ENCODE measurements at places on chromosomes 1 and 21.

DNA sequence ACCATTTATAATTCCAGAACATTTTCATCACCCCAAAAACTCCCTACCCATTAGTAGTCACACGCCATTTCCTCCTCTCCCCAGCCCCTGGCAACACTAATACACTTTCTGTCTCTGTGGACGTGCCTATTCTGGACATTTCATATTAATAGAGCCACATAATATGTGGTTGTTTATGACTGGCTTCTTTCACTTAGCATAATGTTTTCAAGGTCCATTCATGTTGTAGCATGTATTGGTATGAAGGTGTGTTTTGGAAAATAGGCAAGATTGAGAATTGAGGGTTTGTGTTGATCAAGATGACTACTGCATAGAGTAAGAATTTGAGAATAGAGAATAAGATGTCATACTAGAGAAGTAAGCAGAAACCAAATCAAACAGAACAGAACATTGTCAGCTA, 67.5 kb downstream of the ZFYVE9 start:
- DNase-seq, result no peak

DNA sequence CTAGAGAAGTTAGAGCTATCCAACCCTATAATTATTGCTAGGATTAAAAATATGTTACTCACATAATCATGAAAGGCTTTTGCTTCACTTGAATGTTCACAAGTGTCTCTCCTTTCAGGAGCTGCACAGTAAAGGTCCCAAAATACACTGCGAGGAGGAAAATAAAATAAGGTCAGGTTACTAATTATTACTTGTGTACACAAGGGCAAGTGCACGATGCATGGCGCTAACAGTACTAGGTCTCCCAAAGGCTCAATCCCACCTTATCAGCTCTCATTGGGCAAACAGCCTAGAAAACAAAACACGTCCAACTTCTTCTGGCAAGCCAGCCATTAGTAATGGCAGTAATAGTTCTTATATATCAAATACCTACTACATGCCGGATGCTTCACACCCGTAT, 4.4 kb downstream of the SSBP3 start:
- DNase-seq, result no peak

DNA sequence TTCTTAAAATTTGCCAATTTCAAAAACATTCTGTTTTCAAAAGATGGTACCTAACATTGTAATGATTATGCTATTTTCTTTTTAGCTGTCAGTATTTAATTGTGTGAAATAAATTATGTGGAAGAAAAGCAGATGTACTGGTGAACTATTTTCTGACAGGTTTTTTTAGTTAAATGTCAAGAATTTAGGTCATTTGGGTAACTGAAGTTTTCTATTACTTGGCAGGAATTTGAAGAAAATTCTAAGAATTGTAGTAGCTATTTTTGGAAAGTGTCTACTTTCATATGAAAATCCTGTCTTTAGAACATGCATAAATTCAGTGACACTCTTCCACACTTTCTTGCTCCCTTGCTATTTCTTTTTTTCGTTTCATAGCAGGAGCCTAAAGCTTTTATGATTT, 28.5 kb upstream of the PTPRC start:
- no peak for DNase-seq

DNA sequence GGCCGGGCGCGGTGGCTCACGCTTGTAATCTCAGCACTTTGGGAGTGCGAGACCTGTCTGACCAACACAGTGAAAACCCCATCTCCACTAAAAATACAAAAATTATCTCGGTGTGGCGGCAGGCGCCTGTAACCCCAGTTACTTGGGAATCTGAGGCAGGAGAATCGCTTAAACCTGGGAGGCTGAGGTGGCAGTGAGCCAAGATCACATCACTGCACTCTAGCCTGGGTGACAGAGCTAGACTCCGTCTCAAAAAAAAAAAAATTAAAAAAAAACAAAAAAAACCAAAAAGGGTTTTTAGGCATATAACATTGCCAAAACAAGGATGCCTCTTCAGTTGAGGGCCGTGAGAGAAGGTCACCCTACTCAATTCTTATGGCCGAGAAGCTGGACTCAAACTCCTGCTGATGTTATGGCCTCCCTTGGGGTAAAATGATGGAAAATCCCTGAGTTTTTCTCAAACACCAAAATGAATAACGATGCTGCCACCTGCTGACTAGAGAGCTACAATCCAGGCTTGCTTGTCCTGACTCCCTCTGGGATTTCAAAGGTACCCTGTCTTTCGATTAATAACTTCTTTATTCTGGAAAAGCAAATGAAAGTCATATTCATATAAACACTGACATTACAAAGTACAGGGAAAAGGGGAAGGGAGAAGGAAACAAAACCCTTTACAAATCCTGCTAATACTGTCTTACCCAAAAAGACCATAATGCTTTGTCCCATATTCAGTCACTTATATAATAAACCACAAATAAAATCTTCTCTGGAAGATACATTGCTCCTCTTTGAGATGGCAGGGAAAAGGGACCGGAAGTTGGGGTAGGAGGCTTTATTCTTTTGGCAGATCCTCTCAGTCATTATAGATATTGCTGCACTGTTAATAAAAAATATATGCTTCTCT, 10.7 kb downstream of the RAB42 start:
- no peak for DNase-seq

DNA sequence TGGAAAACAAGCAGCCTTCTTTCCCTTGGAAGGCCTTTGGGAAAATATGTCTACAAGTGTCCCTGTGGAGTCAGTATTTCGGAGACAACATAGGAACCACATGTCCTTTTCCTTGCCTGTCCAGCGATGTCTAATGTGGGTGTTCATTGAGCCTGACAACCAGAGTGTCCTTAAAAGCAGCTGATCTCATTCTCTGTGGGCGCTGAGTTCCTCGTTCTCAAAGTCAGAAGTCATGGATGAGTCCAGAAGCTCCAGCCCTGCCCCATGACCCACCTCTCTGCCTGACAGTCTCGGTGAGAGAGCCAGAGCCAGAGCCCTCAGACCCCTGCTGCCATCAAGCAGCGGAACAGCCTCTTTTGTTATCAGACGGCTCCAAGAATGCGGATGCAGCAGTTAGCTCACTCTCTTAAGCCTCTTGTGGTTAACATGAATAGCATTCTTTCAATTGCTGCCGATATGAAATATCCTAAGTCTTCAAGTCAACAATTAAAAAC, 329.2 kb downstream of the TGFB2 start:
- no peak for DNase-seq

DNA sequence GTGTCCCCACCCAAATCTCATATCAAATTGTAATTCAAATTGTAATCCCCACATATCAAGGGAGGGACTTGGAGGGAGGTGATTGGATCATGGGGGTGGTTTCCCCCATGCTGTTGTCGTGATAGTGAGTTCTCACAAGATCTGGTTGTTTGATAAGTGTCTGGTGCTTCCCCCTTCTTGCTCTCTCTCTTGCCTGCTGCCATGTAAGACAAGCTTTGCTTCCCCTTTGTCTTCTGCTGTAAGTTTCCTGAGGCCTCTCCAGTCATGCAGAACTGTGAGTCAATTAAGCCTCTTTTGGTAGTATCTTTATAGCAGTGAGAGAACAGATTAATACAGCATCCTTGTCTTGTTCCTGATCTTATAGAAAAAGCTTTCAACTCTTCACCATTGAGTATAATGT, 6.5 kb upstream of the LRRC39 start:
- no peak for DNase-seq

GRCh38 chr1:22763487-22764200, 53.0 kb downstream of the EPHB2 start:
- DNase-seq, result no peak

- no peak for DNase-seq
Observed at GRCh38 chr1:228307218-228308023, 99.2 kb downstream of the TRIM11 start.

DNA sequence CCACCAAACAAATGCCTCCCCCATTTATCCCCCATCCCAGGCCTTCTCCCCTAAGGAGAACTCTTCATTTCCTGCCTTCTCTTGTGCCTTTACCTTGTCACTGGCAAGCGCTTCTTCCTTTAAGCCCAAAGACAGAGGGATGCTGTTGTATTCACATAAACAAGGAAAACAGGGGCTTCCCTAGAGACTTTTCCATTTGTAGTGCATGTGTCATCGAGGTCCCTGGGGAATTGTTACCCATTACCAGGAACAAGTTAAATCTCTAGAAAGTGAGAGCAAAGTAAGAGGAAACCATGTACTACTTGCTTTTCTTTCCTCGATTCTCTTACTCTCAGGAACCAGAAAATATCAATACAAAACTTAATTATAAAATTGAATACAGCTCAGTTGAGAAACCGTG, 114.4 kb upstream of the DPT start:
- no peak for DNase-seq

DNA sequence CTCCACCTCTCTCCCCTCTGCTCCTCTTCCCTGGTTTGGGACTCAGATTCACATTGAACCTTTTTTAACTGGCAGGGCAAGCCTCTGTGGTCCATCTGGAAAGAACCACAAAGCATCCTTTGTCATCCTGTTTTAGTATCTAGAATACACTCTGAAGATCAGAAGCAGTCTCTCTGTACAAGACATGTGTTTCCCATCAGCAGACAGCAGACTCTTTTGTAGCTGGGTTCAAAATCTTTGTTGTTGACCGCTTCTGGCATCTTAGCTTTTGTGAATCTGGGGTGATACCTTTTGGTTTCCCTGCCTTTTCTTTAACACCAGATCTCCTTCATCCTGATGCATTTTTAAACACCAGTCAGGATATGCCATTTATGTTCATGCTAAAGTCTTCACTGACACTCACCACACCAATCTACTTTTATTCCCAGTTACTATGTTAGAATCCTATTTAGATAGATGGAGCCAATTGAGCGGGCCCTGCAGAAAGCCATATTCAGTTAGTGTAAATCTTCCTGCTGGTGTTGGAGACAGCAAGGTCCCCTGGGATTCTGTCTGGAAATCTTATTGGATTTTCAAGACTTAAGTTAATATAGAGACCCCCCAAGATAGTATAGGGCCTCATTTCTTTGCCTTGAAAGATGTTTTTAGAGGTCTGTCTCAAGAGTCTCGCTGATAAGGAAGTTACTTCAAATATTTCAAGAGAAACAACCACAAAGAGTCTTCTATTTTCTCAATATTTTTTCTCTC, 51.1 kb downstream of the ST6GALNAC3 start:
- DNase-seq, result no peak

DNA sequence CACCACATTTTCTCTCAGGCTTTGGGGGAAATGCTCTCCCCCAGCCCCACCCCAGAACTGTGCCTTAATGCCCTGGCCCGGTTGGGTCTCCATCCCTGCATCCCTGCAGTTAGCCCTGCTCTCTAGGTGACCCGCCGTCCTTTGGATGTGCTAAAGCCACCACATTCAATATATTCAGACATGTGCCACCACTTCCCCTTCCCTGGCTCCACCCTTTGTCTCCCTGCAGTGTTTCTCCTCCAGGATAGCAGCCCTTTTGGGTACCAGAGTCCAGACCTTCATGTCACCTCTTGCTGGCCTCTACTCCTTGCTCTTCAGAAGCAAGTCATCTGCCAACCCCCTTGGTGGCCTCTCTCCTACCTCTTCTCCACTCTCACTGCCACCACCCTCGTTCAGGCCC, 41.8 kb downstream of the RUNX1 start:
- no peak for DNase-seq

DNA sequence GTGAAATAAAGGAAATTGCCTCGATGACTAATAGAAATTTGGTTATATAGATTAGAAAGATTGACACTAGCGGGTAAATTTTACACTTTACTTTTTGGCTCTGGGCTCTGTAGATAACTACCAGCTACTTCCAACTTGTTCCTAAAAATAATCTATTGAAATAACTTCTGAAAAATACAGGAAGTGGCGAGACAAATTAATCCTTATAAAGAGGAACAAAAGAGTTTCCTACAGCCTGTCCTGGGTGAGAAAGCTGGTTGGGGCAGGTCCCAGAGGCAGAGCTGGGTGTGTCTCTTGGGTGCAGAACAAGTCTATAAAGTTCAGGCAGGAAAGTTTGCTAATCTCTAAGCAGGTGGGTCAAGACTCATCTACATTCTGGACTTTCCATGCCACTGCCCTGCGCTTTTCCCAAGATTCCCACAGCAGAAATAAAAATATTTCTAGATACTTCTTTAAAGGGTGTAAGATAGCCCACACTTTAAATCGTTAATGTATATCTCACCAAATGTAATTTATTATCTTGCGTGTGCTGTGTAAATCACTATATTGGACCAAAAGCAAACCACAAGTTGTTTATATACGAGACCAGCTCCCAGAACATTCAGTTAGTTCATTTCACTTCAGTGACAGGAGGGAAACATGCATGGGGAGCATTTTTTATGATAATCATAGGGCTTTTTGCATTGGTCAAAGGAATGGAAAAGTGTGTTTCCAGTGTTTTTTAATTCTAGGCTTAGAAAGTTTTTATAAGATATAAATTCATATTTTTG, 70.1 kb upstream of the NRIP1 start:
- no peak for DNase-seq

DNA sequence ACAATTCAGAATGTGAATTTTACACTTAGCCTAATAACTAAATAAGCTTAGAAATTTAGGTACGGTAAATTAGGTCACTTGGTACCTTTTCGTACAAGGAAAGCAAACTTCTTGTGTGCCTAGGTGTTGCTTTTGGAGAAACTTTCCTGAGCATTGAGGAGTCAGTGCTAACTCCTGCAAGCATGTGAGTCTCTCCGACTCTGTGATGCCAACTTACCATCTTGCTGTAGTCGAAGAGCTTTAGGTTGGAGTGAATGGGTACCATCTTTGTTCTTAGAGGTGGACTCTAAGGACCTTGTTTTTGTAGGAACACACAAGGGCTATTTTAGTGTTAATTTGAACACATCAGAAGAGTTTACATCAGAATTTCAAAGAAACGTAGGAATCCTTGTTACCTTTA, 688.9 kb downstream of the USP25 start:
- no peak for DNase-seq

GRCh38 chr1:247535402-247535801, 838 bp downstream of the OR2C3 start:
- DNase-seq, result no peak

DNA sequence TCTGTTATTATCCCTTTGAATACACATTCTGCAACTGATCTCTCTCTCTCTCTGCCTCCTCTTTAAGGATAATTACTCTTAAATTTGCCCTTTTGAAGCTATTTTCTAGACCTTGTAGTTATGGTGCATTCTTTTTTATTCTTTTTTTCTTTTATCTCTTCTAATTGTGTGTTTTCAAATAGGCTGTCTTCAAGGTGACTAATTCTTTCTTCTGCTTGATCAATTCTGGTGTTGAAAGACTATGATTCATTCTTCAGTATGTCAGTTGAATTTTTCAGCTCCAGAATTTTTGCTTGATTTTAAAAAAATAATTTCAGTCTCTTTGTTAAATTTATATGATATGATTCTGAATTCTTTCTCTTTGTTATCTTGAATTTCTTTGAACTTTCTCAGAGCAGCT, 95.6 kb upstream of the GPR52 start:
- no peak for DNase-seq

GRCh38 chr21:28427394-28428022, 565.2 kb downstream of the LTN1 start:
- DNase-seq, result no peak
